ENCODE measurements at places on chromosomes 11 and 22. TPM values are rescaled to one million over a fixed set of nuclear protein-coding genes. Genes with fewer than 3 reads are reported as not detected.

The MPZL2 gene
- 0.08 TPM for total RNA-seq

The OR2D2 gene
- not detected for total RNA-seq

The PRR5L gene
- 6.3 TPM for total RNA-seq

The ABCG4 gene
- 0.15 TPM for total RNA-seq

The JAM3 gene
- 61.4 TPM for total RNA-seq

The OR5F1 gene
- not detected for total RNA-seq

The HOATZ gene
- total RNA-seq, result not detected

The PATZ1 gene
- 10.4 TPM for total RNA-seq

The OR5P2 gene
- not detected for total RNA-seq

The BTG4 gene
- not detected for total RNA-seq

The KCNK4 gene
- not detected for total RNA-seq

The E2F8 gene
- total RNA-seq, result 0.08 TPM

The AP1B1 gene
- 68.6 TPM for total RNA-seq

The KRTAP5-9 gene
- not detected for total RNA-seq

The TSG101 gene
- 56.7 TPM for total RNA-seq

The SLC22A25 gene
- not detected for total RNA-seq

The TBX10 gene
- total RNA-seq, result not detected

The MPPED2 gene
- not detected for total RNA-seq

The GAL3ST3 gene
- 0.38 TPM for total RNA-seq

The OVOL1 gene
- total RNA-seq, result not detected

The CYB561A3 gene
- 105 TPM for total RNA-seq

The OR10D3 gene
- not detected for total RNA-seq

The PLAAT5 gene
- total RNA-seq, result not detected

The ADM2 gene
- total RNA-seq, result 1.6 TPM

The GRAP2 gene
- total RNA-seq, result not detected

The SLC25A18 gene
- total RNA-seq, result not detected

The ISX gene
- not detected for total RNA-seq

The LIF gene
- 4.6 TPM for total RNA-seq

The FGF19 gene
- not detected for total RNA-seq

The C22orf31 gene
- not detected for total RNA-seq

The IL10RA gene
- not detected for total RNA-seq

The GAB4 gene
- not detected for total RNA-seq

The OR8D4 gene
- total RNA-seq, result not detected

The OR6T1 gene
- total RNA-seq, result not detected

The FLRT1 gene
- total RNA-seq, result under 0.01 TPM

The BEST1 gene
- 0.60 TPM for total RNA-seq

The TPH1 gene
- not detected for total RNA-seq

The OR5B21 gene
- total RNA-seq, result not detected

The RASSF10 gene
- total RNA-seq, result not detected

The PUS3 gene
- 10.9 TPM for total RNA-seq

The MMP12 gene
- total RNA-seq, result 9.1 TPM

The SCO2 gene
- total RNA-seq, result 1.2 TPM

The CECR2 gene
- total RNA-seq, result under 0.01 TPM

The RAG1 gene
- 0.12 TPM for total RNA-seq

The OR4C15 gene
- total RNA-seq, result not detected

The TPBGL gene
- total RNA-seq, result not detected

The SCGB1A1 gene
- not detected for total RNA-seq

The NCAM1 gene
- total RNA-seq, result 0.30 TPM

The NNMT gene
- 782 TPM for total RNA-seq

The CATSPER1 gene
- 0.68 TPM for total RNA-seq

The OR51S1 gene
- total RNA-seq, result not detected

The CARD18 gene
- not detected for total RNA-seq

The GAS2 gene
- total RNA-seq, result 0.68 TPM

The CDCA5 gene
- total RNA-seq, result 2.2 TPM

The IFITM10 gene
- 0.82 TPM for total RNA-seq

The PRSS23 gene
- 262 TPM for total RNA-seq

The LGR4 gene
- total RNA-seq, result 38.0 TPM

The NAALADL1 gene
- total RNA-seq, result 13.1 TPM

The APOBEC3H gene
- 0.70 TPM for total RNA-seq

The FOXRED1 gene
- total RNA-seq, result 10.4 TPM

Data from smooth muscle cell of the coronary artery (primary cell).